ENCODE measurements at places on chromosomes 11 and 22. TPM values are rescaled to one million over a fixed set of nuclear protein-coding genes. Genes with fewer than 3 reads are reported as not detected.

C11orf52 gene
- total RNA-seq = not detected

MRPL48 gene
- total RNA-seq = 23.8 TPM

OR4C45 gene
- not detected for total RNA-seq

KLHL35 gene
- 1.2 TPM for total RNA-seq

SPA17 gene
- total RNA-seq = 1.0 TPM

OR8B2 gene
- not detected for total RNA-seq

POU2AF3 gene
- not detected for total RNA-seq

TRIM29 gene
- total RNA-seq = not detected

AAMDC gene
- 9.2 TPM for total RNA-seq

NCR3LG1 gene
- 1.7 TPM for total RNA-seq

RAB39A gene
- total RNA-seq = 0.38 TPM

BARX2 gene
- total RNA-seq = not detected

TIMM10B gene
- 68.4 TPM for total RNA-seq

DLG2 gene
- total RNA-seq = 1.1 TPM

FCHSD2 gene
- total RNA-seq = 69.9 TPM

MUC15 gene
- total RNA-seq = not detected

C11orf97 gene
- not detected for total RNA-seq

PLA2G3 gene
- not detected for total RNA-seq

TRIM51 gene
- total RNA-seq = not detected

LARGE1 gene
- 2.3 TPM for total RNA-seq

NNMT gene
- not detected for total RNA-seq

CDC42BPG gene
- total RNA-seq = 1.1 TPM

IL18 gene
- 8.3 TPM for total RNA-seq

EPS8L2 gene
- 7.2 TPM for total RNA-seq

TLCD5 gene
- total RNA-seq = 0.17 TPM

AASDHPPT gene
- total RNA-seq = 18.4 TPM

RCOR2 gene
- total RNA-seq = not detected

DGCR2 gene
- total RNA-seq = 79.1 TPM

B3GAT1 gene
- 0.77 TPM for total RNA-seq

KCNJ1 gene
- total RNA-seq = not detected

OR8D4 gene
- total RNA-seq = not detected

GLB1L2 gene
- total RNA-seq = 1.4 TPM

Measured in naive thymus-derived CD4-positive, alpha-beta T cell (primary cell).